ENCODE measurements at places on chromosomes 12 and 14. TPM values are rescaled to one million over a fixed set of nuclear protein-coding genes. Genes with fewer than 3 reads are reported as not detected.

Gene CACNB3
- 13.1 TPM for total RNA-seq

Gene NDUFB1
- total RNA-seq: 73.3 TPM

Gene ARHGEF40
- not detected for total RNA-seq

Gene MAP1LC3B2
- 0.49 TPM for total RNA-seq

Gene NANOG
- total RNA-seq: not detected

Gene NOS1
- not detected for total RNA-seq

Gene B4GALNT3
- 8.6 TPM for total RNA-seq

GRCh38 chr14:103805708-103806107 is 41.7 kb downstream of the PPP1R13B start:
- DNase-seq: no peak
- H3K27ac ChIP-seq: no peak overlapping the region
- no peaks in the 10 kb centered on the region for H3K36me3 ChIP-seq
- peaks cover 8% of the 10 kb centered on the region for H3K4me1 ChIP-seq
- no peak overlapping the region for H3K4me3 ChIP-seq

DNA sequence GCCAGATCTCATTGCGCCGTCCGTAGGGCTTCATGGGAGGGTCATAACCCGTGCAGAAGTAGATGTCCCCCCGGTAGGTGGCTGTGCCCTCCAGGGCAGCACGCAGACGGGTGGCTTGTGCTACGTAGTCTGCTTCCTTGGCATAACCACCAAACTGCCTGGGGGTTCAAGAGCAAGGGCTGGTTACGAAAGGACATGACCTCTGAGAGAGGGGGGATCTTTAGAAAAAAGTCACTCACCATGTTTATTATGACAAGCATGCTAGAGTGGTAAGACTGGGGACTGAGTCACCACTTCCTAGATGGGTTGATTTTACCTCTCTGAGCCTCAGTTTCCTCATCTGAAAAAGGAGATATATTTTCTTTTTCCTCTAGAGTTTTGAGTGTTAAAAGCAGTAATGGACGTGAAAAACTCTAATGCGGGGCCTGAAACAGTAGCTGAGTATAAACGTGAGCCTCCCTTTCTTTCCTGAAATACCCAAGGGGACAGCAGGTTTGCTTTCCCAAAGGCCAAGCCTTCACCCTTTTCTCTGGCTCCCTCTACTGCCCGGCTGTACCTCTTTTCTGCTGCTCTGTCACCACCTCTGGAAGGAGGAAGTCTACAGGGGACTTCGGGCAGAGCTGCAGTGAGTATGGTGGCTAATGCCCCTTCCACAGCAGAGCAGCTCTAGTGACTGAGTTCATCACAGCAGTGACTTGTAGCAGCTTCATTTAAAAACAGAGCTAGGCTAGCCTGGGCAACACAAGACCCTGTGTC is 23.5 kb upstream of the GPRC5D start:
- no peak for DNase-seq
- peaks cover 22% of the 10 kb centered on the region for H3K36me3 ChIP-seq
- no peak overlapping the region for H3K27ac ChIP-seq
- no peaks in the 10 kb centered on the region for H3K27me3 ChIP-seq
- no peak overlapping the region for H3K4me3 ChIP-seq
